Muscle of back (tissue), 13 donors: ENCODE measurements at places on chromosomes 12 and 14. TPM values are rescaled to one million over a fixed set of nuclear protein-coding genes. Genes with fewer than 3 reads are reported as not detected.

The TBX5 gene
- 0.09 TPM for polyA plus RNA-seq

The IRAK4 gene
- polyA plus RNA-seq: 6.9 TPM

The ZFYVE21 gene
- 41.2 TPM for polyA plus RNA-seq

- DNase-seq: no peak
These were observed 274.7 kb downstream of the DAD1 start for GRCh38 chr14:22314183-22314820.

GRCh38 chr14:100601914-100602313, 14.7 kb upstream of the BEGAIN start:
- no peak for DNase-seq

DNA sequence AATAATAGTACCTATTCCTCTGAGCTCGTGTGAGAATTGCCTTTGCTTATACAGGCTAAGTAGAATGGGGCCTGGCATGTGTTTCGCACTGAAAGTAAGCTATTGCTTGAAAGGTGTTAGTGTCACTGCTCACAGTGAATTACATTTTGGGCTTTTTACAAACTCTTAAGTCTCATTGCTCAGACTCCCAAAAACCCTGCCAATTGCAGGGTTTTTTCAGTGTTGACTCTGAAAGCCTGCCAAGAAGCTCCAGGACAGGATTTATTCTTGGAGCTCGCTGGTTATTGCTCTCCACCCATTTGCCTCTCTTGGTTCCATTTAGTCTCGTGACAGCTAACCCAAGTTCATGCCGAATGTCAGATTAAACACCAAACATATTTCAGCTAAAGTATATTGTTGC, 39.8 kb downstream of the NOPCHAP1 start:
- peak; percentile 79 for DNase-seq

DNA sequence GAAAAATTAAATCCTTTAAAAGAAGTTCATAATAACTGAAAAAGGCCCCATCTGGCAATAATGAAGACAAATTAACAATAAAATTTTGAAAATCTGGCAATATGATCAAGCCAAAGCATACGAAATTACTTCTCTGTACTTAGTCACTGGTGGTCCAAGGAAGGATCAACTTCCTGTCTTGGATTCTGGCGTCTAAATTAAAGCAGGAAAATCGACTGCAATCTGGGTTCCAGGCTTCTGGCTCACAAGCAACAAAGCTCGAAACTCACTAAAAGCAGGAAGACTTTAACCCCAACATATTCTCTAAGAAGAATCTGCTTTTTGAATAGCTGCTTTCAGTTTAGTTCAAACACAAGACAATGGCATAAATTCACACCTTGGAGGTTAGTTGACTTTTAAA, 49.7 kb downstream of the LRIG3 start:
- DNase-seq: no peak
